ENCODE measurements at places on chromosomes 3 and 15.
A peak's percentile ranks its signal among the peaks of the same experiment; 100 is the strongest.

GRCh38 chr3:66532160-66532587, 31.4 kb upstream of the LRIG1 start:
- no peak for DNase-seq

- peak; percentile 64 for DNase-seq
These were observed 448.8 kb downstream of the GRM7 start for GRCh38 chr3:7309641-7310102.

GRCh38 chr15:77209221-77209620, 138.3 kb upstream of the TSPAN3 start:
- DNase-seq = no peak

GRCh38 chr3:61541694-61542093, 19.7 kb upstream of the PTPRG start:
- DNase-seq = no peak

- no peak for DNase-seq
These were observed 15.1 kb downstream of the LINGO1 start for GRCh38 chr15:77617476-77618230.

GRCh38 chr3:2352134-2352762, 253.6 kb downstream of the CNTN4 start:
- DNase-seq = no peak

DNA sequence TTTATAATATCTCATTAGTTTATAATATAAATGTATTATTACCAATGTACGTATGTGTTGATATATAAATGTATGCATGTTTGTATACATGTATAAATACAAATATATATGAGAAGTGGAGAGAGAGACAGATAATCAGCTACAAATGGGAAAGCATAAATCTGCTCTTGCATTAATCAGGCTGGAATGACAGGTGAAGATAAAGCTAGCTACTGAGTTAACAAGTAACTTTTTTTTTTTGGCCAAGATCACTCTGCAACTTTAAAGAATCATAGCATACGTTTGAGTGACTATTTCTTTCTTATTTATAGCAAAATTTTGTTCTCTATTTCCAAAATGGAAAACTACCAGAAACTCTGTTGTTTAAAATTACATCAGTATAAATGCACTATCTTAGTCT, 422.8 kb downstream of the SI start:
- no peak for DNase-seq

DNA sequence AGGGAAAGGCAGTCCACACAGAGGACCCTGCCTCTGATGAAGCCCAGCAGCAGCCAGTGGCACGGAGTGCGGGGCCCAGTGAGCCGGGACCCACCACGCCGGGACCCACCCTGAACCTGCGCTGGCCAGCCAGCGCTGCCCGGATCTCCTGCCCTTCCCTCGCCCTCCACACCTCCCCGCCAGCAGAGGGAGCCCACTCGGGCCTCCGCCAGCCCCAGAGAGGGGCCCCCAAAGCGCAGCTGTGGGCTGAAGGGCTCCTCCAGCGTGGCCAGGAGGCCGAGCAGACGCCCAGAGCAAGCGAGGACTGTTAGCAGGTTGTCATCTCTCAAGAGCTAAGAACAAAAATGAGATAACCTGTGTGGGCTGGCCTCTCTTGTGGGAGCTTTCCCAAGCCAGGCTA, 81.3 kb upstream of the ATP10A start:
- no peak for DNase-seq

- DNase-seq = no peak
These were observed 576.4 kb downstream of the FOXP1 start for GRCh38 chr3:71006810-71007785.

DNA sequence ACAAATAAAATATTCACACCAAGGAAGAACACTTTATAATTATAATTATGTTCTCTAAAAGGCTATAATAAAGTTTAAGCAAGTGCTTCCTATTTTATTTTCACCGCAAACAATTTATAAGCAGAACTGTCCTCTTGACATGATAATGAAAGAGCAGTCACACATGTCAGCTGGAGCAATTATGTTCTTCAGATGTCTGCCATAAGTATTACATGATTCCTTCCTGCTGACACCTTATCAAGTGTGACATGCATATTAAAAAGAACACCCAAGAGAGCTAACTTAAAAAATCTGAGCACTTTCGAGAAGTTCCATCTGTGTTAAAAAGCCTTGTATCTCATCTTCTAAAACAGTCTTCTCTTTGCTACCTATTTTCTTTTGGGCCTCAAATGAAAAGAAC, 249.5 kb downstream of the SQOR start:
- no peak for DNase-seq

GRCh38 chr15:31427411-31427810, 100.8 kb downstream of the KLF13 start:
- DNase-seq = no peak

- no peak for DNase-seq
These were observed 131.3 kb downstream of the PLD1 start for GRCh38 chr3:171678971-171679492.

DNA sequence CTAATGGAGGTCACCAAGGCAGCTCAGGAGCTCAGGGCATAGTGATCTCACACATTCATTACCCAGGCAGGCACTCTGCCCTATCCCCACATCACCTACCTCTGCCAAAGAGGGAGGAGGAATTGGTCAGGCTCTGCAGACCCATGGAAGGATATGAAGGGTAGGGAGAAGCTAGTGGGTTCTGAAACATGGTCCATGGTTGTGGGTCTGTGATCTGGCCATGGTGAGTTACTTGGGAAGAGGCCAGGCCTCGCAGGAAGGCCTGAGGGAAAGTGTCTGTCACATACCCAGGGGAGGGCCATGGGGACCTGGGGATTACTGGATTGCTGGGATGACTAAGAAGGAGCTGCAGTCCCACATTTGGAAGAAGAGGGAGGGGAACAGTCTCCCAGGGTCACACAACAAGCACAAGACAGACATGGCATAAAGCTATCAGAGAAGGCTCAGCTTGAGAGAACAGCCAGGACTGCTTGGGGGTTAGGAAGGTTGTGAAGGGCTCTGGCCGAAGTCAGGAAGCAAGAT, 1.4 kb upstream of the PRSS50 start:
- no peak for DNase-seq

GRCh38 chr3:63240381-63240902, 37.7 kb upstream of the SYNPR start:
- no peak for DNase-seq

DNA sequence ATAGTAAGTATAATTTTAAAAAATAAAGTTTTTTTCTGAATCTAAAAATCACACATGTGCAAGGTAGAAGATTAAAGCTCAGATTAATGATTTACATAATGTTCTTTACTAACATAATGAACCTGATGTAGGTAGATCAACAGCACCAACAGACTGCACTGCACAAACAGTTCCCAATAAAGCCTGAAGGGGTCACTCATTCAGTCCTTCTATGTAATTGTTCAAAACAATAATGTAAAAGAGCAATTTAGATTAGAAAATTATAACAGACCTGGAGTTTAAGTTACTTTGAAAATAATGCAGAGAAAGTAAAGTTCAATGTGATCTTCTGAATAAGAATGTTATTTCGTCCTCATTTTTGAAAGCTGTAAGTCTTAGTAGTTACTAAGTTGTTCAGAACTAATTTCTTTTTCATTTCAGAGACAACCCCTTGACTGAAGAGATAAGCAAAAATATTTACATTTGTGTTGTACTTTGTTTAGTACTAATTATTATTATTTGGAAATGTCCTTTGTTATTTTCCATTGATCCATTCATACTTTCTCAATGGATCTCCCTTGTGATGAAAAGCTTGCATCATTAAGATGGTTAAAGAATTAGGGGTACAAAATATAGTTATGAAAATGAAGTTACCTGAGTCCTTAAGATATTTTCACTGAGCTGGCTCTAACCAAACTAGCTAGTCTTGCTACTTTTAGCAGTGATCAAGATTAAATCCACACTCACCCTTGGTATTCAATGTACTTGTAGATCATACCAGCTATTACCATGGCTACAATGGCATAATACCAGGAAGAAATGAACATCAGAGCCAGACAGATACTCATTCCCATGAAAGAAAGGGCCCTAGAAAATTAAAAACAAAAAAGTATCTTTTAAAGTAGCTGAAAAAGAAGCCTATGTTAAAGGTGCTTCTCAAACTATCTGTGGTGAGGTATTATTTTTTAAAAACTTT, 16.8 kb downstream of the EMC4 start:
- no peak for DNase-seq

GRCh38 chr15:43102187-43102586, 3.7 kb downstream of the UBR1 start:
- no peak for DNase-seq

- DNase-seq = no peak
These were observed 63.5 kb downstream of the CTDSPL start for GRCh38 chr3:37925157-37925556.

GRCh38 chr3:184173374-184173722, 1.3 kb upstream of the AP2M1 start:
- no peak for DNase-seq

- DNase-seq = no peak
These were observed 2.3 kb downstream of the LNP1 start for GRCh38 chr3:100403362-100404249.

GRCh38 chr3:27900316-27900715, 178.2 kb upstream of the EOMES start:
- no peak for DNase-seq

DNA sequence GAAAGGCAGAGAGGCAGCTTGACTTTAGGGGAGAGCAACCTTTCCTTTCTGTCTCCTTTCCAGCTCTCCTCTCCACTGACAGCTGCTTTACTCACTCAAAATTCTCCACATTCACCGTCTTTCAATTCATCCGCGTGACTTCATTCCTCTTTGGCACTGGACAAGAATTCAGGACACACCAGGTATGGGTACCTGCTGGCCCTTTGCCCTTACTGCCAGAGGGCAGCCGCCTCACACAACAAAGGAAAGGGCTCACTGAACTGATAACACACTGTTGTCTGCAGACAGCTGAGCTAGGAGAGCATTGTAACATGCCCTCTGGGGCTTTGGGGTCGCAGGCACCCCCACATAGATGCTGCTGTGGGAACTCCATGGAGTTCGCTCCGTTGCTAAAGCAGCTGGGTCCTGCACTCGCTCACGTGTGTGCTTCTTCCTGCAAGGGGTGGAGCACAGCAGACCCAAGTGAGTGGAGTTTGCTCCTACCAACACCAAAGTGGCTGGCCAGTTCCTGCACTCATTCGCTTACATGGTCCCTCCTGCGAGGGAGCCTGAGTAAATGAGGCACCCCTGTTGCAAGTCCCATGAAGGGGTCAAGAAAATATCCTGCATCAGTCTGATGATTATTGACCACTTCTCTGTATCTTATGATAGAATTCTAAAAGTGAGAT, 79.0 kb upstream of the SGO1 start:
- DNase-seq = no peak

DNA sequence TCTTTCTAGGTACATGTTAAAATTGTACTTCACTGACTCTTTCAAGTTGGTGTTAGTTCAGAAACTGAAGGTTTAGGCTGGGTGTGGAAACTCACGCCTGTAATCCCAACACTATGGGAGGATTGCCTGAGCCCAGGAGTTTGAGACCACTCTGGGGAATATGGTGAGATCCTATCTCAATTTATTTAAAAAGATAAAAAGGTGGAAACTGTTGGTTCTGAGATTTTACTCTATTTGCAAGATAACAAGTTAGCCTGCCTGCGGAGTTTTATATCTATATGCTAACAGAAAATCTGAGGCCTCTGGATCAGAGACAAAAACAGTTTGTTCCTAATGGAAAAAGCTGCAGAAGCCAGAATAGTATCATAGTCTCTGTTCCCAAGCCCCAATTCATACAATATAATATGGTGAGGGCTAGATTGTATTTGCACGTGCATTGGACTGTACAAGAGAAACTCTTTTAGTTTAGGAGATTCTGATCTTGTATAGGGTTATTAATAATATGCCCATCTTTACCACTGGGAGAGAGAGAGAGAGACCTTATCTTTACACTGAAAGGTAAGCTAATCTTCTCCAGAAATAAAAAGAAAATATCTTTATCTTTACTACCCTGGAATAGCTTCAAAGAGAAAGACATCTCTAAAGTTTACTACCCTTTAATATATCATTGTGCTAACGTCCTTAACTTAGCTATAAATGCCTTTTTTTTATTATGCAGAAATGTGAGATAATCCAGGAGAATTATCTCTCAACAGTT, 1267.6 kb downstream of the OTOL1 start:
- DNase-seq = no peak

GRCh38 chr3:37832480-37832879, 29.2 kb upstream of the CTDSPL start:
- DNase-seq = no peak

DNA sequence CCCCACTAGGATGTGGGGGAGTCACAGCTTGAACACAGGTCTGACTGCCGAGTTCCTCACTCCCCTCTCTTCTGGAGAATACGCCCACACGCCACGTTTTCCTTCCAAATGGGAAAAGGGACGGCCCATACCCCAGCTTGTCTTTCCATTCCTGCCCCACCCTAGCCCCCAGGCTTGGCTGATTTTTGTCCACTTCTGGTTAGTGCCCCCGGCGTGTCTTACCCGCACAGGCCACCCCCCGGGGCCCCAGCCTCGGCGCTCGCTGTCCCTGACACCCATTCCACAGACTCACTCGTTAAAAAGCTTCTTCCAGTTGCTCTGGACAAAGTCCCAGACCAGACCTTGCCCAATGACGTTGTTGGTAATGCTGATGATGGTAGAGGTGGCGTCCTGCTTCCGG, 14.5 kb downstream of the MESP2 start:
- DNase-seq = no peak

DNA sequence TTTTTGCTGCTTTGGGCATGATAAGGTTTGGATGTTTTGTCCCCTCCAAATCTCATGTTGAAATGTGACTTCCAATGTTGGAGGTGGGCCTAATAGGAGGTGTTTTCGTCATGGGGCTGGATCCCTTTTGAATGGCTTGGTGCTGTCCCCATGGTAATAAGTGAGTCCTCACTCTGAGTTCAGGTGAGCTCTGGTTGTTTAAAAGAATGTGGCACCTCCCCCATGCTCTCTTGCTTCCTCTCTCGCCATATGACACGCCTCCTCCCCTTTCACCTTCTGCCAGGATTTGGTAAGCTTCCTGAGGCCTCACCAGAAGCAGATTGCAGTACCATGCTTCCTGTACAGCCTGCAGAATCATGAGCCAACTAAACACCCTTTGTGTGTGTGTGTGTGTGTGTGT, 255.5 kb downstream of the EPHB1 start:
- no peak for DNase-seq

DNA sequence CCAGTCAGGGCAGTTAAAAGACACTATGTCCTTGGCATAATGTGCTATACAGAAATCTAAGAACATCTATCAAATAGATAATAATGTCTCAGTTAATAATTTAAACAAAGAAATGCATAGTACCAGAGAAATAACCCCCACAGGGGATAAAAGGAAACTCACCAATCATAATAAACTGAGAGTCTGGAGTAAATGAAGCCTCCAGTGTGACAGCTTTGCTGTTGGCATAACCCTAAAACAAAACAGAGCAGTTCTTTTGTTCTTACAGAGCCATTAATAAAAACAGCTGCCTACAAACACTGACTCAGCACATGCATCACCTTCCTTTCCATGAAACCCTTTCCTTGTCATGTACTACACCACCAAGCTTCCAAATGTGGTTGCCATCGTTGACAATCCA, 13.5 kb downstream of the PPM1M start:
- no peak for DNase-seq

- DNase-seq = no peak
These were observed 51.8 kb upstream of the ZDHHC23 start for GRCh38 chr3:113895964-113896363.

GRCh38 chr15:88745065-88745464, 58.2 kb upstream of the ACAN start:
- no peak for DNase-seq

Data from tibial artery (tissue), 4 donors.